ENCODE measurements at places on chromosomes 11 and 22. TPM values are rescaled to one million over a fixed set of nuclear protein-coding genes. Genes with fewer than 3 reads are reported as not detected.

GDPD4 gene
- polyA plus RNA-seq = not detected

MS4A8 gene
- not detected for polyA plus RNA-seq

SYVN1 gene
- 42.4 TPM for polyA plus RNA-seq

SAA4 gene
- not detected for polyA plus RNA-seq

JAML gene
- 1.4 TPM for polyA plus RNA-seq

TBX10 gene
- not detected for polyA plus RNA-seq

AIFM3 gene
- not detected for polyA plus RNA-seq

PTPRCAP gene
- polyA plus RNA-seq = 953 TPM

- H3K27ac ChIP-seq = no peak overlapping the region
- H3K4me1 ChIP-seq = no peaks in the 10 kb centered on the region
These were observed 91.9 kb downstream of the CTTN start for GRCh38 chr11:70490208-70490607.

GRCh38 chr11:61507962-61508861 lies at the start of gene LRRC10B:
Gene LRRC10B (plus strand): TSS chr11:61508749. CDS start chr11:61508999, 250 bp downstream.
- peaks cover 31% of the 10 kb centered on the region for H3K27me3 ChIP-seq
- no peaks in the 10 kb centered on the region for H3K36me3 ChIP-seq
- peaks cover 5% of the 10 kb centered on the region for H3K4me1 ChIP-seq
- H3K4me3 ChIP-seq = peak within 1 kb of the TSS; percentile 74
- peak within 1 kb of the TSS; percentile 82 for H3K27ac ChIP-seq
- no peak for DNase-seq

GRCh38 chr11:15097411-15097810 lies 17.3 kb upstream of the INSC start:
- H3K27ac ChIP-seq = no peak overlapping the region
- H3K27me3 ChIP-seq = peaks cover 29% of the 10 kb centered on the region
- H3K4me1 ChIP-seq = peaks cover 8% of the 10 kb centered on the region
- DNase-seq = no peak
- no peaks in the 10 kb centered on the region for H3K36me3 ChIP-seq

DNA sequence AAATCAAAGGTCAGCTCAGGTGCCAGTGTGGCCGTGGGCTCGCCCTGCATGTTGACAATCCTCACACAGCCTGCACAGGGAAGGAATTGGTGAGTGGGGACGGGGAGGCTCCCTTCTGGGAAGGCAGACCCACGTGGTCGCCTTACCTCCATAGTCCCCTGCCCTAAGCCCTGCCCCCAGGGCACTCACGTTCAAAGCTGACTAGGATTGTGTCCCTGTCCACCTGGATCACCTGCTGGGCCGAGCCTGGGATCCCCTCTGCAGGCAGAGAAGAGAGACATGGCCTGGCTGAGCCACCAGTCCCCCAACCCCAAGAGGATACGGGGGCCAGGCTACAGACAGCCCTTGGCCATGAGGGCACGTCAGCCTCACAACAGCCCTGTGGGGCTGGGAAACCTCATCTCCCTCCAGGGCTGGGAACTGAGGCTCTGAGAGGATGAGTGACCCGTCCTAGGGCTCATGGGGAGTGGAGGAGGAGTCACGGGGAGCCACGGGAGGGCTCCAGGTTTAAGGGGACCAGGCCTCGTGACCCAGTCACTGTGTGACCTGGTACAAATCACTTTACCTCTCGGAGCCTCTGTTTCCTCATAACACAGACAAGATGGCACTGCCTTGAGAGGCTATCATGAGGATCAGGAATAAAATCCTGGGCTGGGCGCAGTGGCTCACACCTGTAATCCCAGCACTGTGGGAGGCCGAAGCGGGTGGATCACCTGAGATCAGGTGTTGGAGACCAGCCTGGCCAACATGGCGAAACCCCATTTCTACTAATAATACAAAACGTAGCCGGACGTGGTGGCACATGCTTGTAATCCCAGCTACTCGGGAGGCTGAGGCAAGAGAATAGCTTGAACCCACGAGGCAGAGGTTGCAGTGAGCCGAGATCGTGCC lies 12.1 kb upstream of the SF1 start:
- no peaks in the 10 kb centered on the region for H3K27me3 ChIP-seq
- DNase-seq = no peak
- peaks cover 32% of the 10 kb centered on the region for H3K4me1 ChIP-seq
- H3K36me3 ChIP-seq = peaks cover 7% of the 10 kb centered on the region

- H3K36me3 ChIP-seq = no peaks in the 10 kb centered on the region
- no peak for DNase-seq
- no peak overlapping the region for H3K4me3 ChIP-seq
- H3K27me3 ChIP-seq = peaks cover 37% of the 10 kb centered on the region
- no peaks in the 10 kb centered on the region for H3K4me1 ChIP-seq
- no peak overlapping the region for H3K27ac ChIP-seq
These were observed 108.1 kb downstream of the TSPAN18 start for GRCh38 chr11:44834846-44835245.

GRCh38 chr11:41983475-41983874 lies 524.0 kb upstream of the LRRC4C start:
- H3K4me1 ChIP-seq = no peaks in the 10 kb centered on the region
- DNase-seq = no peak
- H3K36me3 ChIP-seq = no peaks in the 10 kb centered on the region
- no peak overlapping the region for H3K27ac ChIP-seq
- H3K27me3 ChIP-seq = no peaks in the 10 kb centered on the region
- H3K4me3 ChIP-seq = no peak overlapping the region

GRCh38 chr11:35173616-35174566 lies 34.9 kb downstream of the CD44 start:
- no peaks in the 10 kb centered on the region for H3K27me3 ChIP-seq
- peaks cover 4% of the 10 kb centered on the region for H3K36me3 ChIP-seq
- no peak for DNase-seq
- peak overlapping the region; percentile 88 for H3K4me3 ChIP-seq

DNA sequence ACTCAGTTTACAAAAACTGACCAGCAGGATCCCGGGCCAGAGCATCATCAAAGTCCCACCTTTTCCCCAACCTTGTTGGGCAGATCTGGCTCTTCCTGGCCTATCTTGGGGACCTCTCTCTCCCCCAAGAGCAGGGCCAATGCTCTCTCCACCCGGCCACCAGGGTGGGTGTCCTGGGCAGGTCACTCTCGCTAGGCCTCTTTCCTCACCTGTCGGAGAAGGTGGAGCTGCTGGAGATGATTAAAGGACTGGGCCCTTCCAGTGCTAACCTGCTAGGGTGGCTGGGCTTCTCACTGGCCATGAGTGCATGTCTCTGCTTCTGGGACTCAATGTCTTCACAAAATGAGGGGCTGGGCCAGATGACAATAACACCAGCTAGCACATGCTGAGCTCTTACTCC lies 2.9 kb upstream of the CAPN5 start:
- H3K27ac ChIP-seq = no peak overlapping the region
- H3K4me3 ChIP-seq = no peak overlapping the region
- H3K4me1 ChIP-seq = peaks cover 20% of the 10 kb centered on the region

DNA sequence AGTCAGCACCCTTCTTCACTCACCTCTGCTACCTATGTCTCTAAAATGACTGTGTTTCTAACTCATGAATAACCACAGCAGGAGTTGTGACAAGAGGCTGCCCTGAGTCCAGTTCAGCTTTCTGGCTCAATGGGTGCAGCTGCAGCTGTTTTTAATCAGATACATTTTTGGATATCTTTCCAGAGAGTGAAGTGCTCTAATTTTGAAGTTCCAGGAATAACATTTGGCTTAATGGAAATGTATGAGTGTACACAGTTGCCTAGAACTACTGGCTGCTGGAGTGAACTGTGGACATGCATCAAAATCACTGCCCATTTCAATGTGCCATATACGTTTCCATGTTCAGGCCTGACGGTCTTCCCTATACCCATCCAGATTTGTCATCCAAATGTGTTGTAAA lies 769.5 kb upstream of the ANO3 start:
- H3K4me1 ChIP-seq = no peaks in the 10 kb centered on the region
- no peak overlapping the region for H3K27ac ChIP-seq
- H3K4me3 ChIP-seq = no peak overlapping the region
- H3K27me3 ChIP-seq = no peaks in the 10 kb centered on the region
- no peak for DNase-seq

- peaks cover 7% of the 10 kb centered on the region for H3K36me3 ChIP-seq
- no peak overlapping the region for H3K4me3 ChIP-seq
- no peak for DNase-seq
- H3K27me3 ChIP-seq = no peaks in the 10 kb centered on the region
These were observed 44.2 kb upstream of the ADSL start for GRCh38 chr22:40302149-40302548.

GRCh38 chr11:121412000-121412587 lies 40.0 kb upstream of the SORL1 start:
- no peak overlapping the region for H3K27ac ChIP-seq
- no peaks in the 10 kb centered on the region for H3K27me3 ChIP-seq
- no peaks in the 10 kb centered on the region for H3K36me3 ChIP-seq
- no peak overlapping the region for H3K4me3 ChIP-seq
- peaks cover 4% of the 10 kb centered on the region for H3K4me1 ChIP-seq

- peaks cover 45% of the 10 kb centered on the region for H3K4me1 ChIP-seq
- no peaks in the 10 kb centered on the region for H3K27me3 ChIP-seq
- no peak for DNase-seq
- H3K36me3 ChIP-seq = no peaks in the 10 kb centered on the region
- peak overlapping the region; percentile 92 for H3K4me3 ChIP-seq
- H3K27ac ChIP-seq = peak overlapping the region; percentile 98
These were observed 711 bp downstream of the MAP3K11 start for GRCh38 chr11:65613091-65613928.

GRCh38 chr11:17845431-17845881 lies 110.9 kb downstream of the KCNC1 start:
- H3K4me1 ChIP-seq = no peaks in the 10 kb centered on the region
- no peak overlapping the region for H3K4me3 ChIP-seq
- H3K27ac ChIP-seq = no peak overlapping the region

DNA sequence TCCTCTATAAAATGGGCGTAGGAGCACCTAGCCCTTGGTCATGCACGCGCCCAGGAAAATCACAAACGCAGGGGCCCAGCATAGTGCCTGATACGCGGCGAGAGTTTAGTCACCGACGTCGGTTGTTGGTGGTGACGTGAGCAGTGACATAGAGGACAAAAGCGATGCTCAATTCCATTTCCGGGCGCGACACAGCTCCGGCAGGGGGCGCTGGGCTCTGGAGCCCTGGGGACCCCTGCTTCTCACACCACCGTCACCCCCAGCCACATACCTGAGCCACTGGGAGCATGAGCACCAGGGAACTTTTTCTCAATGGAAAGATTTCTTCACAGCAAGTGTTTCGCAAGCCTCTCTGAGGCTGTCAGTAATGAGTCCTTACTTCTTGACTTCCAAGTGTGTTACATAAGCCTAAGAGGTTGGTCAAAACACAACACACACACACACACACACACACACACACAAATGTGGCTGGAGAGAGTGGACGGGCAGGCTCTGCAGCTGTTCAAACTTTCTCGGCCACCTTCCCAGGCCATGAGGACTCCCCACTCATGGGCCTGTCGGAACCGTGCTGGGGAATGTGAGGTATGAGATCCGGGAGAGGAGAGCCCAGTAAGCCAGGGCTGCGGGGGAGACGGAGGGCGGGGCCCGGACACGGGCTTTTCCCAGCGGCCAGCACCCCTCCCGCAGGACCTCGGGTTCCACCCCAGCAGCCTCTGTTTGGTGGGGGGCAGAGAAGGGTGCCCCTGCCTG lies 36.9 kb upstream of the LINC01488 start:
- H3K36me3 ChIP-seq = no peaks in the 10 kb centered on the region
- H3K4me1 ChIP-seq = peaks cover 27% of the 10 kb centered on the region
- DNase-seq = no peak
- peaks cover 19% of the 10 kb centered on the region for H3K27me3 ChIP-seq
- H3K27ac ChIP-seq = no peak overlapping the region

GRCh38 chr11:123573286-123573685 lies 81.1 kb downstream of the SCN3B start:
- no peak overlapping the region for H3K27ac ChIP-seq
- H3K36me3 ChIP-seq = no peaks in the 10 kb centered on the region
- H3K4me1 ChIP-seq = peaks cover 6% of the 10 kb centered on the region
- peaks cover 5% of the 10 kb centered on the region for H3K27me3 ChIP-seq
- no peak for DNase-seq

GRCh38 chr11:120127236-120127635 lies 10.7 kb downstream of the TRIM29 start:
- H3K27ac ChIP-seq = no peak overlapping the region
- DNase-seq = no peak
- H3K27me3 ChIP-seq = peaks cover 15% of the 10 kb centered on the region
- no peaks in the 10 kb centered on the region for H3K4me1 ChIP-seq

DNA sequence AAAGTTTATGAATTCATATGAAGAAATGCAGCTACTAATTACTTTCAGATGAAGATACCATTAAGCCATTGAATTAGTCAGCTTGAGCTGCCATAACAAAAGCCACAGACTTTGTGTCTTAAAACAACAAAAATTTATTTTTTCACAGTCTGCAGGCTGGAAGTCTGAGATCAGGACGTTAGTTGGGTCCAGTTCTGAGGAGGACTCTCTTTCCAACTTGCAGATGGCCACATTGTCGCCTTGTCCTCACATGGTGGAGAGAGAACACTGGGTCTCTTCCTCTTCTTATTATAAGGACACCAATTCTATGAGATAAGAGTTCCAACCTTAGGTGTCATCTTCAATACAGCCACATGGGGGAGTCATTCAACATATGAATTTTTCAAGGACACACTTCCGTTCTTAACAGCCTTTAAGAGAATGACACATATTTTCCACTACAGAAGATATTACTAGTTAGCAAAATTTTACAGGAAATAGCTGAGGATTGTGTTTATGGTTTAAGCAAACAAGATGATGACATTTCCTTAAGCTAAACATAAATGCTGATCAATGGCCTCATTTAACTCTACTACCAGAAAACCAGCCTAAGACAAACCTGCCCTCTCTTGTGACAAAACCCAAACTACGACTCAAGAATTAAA lies 56.0 kb downstream of the DCUN1D5 start:
- no peak overlapping the region for H3K4me3 ChIP-seq
- H3K36me3 ChIP-seq = no peaks in the 10 kb centered on the region
- DNase-seq = peak; percentile 33
- no peak overlapping the region for H3K27ac ChIP-seq
- H3K4me1 ChIP-seq = peaks cover 6% of the 10 kb centered on the region

DNA sequence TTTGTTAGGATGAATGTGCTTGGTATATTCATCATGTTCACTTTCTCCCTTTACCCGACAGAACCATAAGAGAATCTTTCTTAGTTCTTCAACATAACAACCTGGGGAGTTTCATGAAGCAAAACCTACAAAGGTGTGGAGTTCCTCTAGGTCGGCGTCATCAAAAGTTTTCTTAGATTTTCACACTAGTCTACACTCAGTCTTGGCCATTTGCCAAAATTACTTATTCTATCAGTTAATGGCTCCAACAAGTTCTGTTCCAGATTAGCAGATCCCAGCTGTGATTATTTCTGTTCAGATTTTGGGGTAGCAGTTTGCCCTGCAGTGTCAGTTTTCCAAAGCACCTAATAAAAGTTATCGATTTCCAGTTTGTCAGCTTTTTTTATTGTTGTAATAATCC lies 935.8 kb upstream of the RAG2 start:
- no peak overlapping the region for H3K4me3 ChIP-seq
- H3K27ac ChIP-seq = no peak overlapping the region
- H3K36me3 ChIP-seq = no peaks in the 10 kb centered on the region
- H3K4me1 ChIP-seq = no peaks in the 10 kb centered on the region
- no peaks in the 10 kb centered on the region for H3K27me3 ChIP-seq

DNA sequence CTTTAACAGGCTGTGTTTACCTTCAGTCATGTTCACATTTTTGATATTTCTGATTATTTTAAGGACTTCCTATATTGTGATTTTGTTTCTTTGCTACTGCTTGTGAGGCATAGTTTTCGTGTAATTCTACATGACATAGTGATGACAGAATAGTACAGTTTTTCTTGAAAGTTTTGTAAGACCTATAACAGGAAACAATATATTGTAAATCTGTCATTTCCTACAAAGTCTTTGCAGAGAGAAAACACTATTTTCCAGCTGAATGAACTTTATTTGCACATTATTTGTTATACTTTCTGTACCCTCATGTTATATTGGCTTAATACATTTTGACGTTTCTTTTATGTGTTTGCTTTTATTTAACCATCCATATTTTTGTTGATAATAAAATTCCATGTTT lies 191.1 kb downstream of the TMEM135 start:
- H3K36me3 ChIP-seq = no peaks in the 10 kb centered on the region
- no peaks in the 10 kb centered on the region for H3K4me1 ChIP-seq
- no peaks in the 10 kb centered on the region for H3K27me3 ChIP-seq

Measured in naive B cell (primary cell).